ENCODE measurements at places on chromosomes 2 and 18.

- DNase-seq = no peak
Measured at GRCh38 chr18:27887287-27887686, 289.6 kb downstream of the CDH2 start.

- DNase-seq = no peak
Measured at GRCh38 chr2:216918088-216918680, 58.3 kb upstream of the TNP1 start.

GRCh38 chr2:208937521-208937920 is 486.3 kb upstream of the MAP2 start:
- no peak for DNase-seq

- no peak for DNase-seq
Measured at GRCh38 chr2:133525613-133526529, 42.4 kb downstream of the NCKAP5 start.

DNA sequence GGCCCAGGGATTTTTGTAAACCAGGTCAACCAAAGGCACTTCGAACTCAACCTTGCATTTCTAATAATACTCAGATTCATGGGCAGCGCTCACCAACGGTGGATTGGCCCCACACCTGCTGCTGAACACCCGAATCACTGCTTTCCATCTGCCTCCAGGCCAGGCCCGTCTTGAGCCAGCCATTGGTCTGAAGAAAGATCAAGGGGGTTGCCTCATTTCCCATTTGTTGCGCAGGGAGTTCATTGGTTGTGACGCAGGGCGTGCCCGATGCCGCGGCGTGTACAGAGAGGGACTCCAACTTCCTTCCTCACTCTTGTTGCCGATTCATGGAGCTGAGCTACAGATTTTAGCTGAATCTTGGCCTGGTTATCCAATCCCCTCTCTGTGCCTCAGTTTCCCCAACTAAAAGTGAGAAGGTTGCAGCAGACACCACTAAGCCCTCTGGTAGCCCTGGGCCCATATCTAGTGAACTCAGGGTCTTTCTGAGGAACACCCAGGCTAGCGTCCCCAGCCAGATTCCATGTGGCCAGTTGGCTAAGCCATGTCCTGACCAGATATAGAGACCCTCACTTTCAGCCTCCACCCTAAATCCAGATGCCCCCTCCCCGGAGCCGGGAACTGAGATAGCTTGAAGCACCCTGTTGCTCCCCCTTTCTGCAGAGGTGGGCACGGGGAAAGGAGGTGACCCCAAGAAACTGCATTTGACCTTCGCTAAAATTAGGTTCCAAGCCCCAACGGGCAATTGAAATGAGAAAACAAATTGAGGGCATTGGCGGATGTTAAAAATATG is 60.9 kb upstream of the HPCAL1 start:
- no peak for DNase-seq

- no peak for DNase-seq
Measured at GRCh38 chr2:142724713-142725349, 152.6 kb upstream of the KYNU start.

DNA sequence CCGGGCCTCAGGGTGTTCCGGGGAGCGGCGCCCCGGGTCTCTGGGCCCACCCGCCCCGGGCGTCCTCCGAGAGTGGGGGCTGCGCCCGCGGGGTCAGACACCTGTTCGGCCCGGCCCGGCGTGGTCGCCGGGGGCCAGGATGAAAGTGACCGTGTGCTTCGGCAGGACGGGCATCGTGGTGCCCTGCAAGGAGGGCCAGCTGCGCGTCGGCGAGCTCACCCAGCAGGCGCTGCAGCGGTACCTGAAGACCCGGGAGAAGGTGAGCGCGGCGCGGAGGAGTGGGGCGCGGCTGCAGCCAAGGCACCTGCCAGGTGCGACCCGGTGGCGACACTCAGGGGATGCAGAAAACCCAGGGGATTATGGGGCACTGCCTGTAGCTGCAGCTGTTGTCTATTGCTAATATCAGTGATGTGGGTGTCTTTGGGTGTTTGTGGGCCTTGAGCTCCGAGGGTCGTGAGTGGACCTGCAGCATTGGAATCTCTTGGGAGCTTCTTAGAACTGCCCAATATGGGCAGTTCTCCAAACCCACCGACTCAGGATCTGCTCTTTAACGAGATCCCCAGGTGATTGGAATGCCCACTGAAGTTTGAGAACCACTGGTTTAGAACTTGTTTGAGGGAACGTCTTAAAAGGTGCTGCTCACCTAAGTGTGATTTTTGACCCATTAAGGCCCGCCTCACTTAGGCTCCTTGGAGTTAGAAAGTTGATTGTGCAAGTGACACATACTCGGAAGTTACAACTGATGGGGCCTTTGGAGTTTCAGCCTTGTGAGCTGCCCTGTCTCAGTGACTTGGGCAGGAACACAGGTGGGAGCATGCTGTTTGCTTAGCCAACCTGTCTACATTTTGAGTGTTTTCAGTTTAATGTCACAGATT is 823 bp downstream of the PARD3B start:
- no peak for DNase-seq

DNA sequence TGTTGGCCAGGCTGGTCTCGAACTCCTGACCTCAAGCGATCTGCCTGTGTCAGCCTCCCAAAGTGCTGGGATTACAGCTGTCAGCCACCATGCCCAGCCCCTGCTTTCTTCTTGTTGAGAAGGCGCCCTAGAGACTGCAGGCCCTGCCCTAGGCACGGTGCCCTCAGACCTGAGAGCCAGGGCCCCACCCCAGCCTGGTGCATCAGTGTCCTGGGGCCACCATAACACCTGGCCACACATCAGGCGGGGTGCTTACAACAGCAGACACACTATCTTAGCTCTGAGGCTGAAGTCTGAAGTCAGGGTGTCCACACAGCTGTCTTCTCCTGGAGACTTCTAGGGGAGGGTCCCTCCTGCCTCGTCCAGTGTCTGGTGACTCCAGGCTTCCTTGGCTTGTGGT is 120.6 kb downstream of the NDUFA10 start:
- no peak for DNase-seq

DNA sequence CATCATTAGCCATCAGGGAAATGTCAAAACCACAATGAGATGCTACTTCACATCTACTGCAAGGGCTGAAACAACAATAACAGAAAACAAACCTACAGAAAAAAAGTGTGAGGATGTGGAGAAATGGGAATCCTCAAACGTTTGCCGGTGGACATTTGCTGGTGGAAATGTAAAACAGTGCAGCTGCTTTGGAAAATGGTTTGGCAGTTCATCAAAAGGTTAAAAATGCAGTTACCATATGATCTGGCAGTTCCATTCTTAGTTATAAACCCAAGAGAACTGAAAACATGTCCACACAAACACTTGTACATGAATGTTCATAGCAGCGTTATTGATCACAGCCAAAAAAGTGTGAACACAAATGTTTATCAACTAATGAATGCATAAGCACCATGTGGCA is 44.2 kb downstream of the PROC start:
- no peak for DNase-seq

GRCh38 chr2:98457045-98457696 is 12.5 kb downstream of the INPP4A start:
- no peak for DNase-seq

DNA sequence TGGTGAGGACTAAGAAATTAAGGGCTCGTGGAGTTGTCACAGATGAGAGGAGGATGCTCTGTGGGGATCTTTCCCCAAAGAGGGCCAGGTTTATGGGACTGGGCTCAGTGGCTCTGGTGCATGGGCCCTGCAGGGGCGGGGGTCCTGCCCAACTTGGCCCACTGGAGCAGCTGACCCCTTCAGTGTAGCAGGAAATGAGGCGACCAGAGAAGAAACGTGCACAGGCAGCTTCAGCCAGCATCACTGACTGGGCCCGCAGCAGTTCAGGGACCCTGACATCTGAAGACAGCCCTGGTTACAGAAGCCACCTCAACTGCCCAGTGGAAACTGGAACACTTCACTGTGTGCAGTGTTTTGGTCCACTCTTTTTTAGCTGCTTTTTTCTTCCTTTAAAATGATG is 72.8 kb downstream of the EMILIN2 start:
- no peak for DNase-seq

DNA sequence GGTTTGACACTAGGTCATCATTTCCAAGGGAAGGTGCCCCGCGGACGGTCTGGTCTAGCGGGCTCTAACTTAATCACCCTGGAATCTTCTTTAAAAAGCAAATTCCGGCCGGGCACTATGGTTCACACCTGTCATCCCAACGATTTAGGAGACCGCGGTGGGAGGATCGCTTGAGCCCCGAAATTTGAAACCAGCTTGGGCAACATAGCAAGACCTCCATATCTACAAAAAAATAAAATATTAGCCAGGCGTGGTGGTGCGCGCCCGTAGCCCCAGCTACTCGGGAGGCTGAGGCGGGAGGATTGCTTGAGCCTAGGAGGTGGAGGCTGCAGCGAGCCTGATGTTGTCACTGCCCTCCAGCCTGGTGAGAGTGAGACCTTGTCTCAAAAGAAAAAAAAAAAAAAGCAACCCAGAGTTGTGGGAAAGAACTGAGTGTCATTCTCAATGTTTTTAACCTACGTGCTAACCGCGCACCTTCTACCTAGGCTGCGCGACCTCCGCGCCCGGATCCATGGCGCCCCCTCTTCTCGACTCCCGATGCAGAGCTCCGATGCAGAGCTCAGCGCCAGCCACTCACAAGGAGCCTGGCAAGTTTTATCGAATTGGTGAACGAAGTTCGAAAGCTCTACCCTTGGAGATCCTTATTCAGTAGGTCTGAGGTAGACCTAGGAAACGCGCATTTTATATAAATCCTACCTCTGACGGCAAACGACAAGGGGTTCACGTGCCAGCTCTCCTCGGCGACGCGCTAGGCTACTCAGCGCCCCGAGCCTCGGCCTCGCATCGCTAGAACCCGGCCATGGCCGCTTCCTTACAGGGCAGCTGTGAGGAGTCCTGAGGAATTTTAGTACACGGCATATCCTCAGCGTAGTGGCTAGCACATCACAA is 888 bp upstream of the TWSG1 start:
- DNase-seq = peak; percentile 60

Data from SHP77 (cell line).